NCI-H1436 (cell line): ENCODE measurements at places on chromosomes 5 and 9.

DNA sequence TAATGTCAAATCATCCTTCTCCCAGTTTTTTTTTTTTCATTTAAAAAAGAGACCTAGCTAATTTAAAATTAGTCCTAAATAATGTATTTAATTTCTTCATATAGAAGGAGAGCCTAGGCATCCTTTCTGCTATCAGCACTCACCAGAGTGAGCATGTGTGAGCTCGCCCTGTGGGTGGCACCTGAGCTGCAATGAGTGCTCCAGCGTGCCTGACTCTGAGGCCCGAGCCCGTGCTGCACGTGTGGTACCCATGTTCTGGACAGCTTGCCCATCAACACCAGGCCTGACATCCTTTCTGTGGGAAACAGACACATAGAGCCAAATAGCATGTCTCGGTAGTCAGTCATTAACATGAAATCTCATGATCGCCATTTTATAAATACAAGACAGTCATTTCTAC, 381.4 kb downstream of the DTWD2 start:
- DNase-seq: no peak

DNA sequence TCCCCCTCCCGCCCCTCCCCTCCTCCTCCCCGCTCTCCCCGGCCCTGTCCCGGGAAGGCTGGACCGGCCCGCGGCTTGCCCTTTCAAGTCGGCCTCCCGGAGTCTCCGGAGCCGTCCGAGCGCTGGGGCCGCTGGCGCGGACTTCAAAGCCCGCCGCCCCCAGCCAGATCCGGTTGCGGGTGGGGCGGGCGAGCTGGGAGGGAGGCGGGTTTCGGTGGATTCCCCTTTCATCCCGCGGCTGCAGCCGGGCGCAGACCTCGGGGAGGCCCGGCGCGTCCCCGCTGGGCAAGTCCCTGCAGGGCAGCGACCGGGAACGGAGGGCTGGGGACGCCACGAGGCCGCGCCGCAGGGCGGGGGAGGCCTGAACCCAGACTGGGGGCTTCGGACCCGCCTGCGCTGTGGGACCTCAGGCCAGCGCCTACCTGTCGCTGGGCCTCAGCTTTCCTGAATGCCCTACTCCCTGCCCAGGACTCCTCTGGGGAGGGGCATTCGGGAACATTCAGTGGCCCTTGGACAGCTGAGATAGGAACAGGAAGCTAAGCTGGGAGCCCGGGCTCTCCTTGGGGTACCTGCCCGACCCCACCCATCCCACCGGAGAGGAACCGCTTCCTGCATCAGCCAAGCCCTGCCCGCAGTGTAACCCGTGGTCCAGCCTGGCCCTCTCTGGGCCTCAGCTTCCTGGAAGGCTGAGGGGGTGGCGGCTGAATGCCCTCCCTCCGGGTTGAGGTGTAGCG, 23.4 kb downstream of the C9orf50 start:
- no peak for DNase-seq

DNA sequence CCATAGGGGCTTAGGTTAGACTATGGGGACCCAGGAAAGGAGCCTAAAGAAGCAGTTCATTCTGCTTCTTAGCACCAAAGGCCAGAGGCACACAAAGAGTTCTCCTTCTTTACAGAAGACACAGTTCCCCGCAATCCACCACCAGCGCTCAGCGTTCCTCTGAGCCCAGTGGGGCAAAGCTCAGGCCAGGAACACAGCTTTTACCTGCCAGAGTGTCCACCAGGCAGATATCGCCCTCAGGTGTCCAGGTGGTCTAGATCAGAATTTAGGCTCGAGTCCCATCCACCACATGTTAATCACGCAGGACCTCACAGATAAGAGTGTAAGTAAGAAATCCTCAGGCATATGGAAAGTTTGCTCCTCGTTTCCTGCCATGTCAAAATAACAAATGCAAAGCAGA, 53.0 kb downstream of the UBE2QL1 start:
- DNase-seq: no peak

DNA sequence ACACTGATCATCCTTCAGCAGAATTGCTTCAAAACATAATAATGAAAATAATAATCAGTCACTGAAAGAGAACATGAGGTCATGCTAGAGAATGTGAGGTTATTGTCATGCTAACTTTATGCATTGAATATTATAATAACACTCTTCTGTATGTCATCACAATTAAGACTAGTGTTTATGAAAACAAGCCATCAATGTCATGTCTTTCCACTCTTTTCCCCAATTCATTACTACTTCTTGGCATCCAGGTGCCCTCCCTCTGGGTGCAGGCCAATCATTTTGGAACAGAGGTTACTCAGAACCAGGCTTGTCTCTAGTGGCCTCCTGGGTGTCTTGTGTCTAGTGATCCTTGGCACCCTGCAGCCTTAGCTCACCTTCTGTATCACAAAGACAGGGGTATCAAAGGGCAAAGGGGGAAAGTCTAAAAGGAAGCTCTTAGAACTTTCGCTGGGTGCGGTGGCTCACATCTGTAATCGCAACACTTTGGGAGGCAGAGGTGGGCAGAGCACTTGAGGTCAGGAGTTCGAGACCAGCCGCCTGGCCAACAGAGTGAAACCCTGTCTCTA, 217.6 kb upstream of the PIK3R1 start:
- no peak for DNase-seq

- no peak for DNase-seq
Observed at GRCh38 chr5:149238540-149238939, 33.1 kb upstream of the AFAP1L1 start.
